ENCODE measurements at places on chromosomes 3 and 15.
A peak's percentile ranks its signal among the peaks of the same experiment; 100 is the strongest.

GRCh38 chr15:37819191-37819590 is 115.2 kb upstream of the TMCO5A start:
- DNase-seq, result no peak

DNA sequence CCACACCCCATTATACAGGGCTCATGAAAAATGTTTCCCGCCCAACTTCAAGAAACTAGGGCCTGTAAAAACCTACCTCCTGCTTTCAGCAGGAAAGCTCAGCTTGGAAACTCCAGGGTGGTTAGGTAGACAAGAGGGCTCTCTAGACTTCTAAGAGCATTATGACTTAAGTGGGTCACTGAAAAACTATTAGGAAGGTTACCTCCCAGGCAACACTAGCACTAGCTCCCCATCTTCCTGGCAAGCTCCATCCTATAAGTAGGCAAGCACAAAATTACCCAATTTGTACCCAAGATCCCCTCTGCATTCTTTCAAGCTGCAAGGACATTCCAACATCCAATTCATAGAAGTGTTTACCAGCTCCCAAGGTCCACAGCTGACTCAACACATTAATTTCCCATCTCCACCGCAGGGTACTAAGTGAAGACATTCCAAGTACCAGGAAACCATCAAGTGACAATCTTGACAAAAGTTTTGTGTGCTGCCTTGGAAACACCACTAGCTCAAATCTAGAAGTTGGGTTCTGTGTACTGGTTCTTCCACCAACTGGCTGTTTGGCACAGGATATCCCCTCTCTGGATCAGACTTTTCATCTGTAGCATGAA is 46.9 kb downstream of the WNT5A start:
- DNase-seq, result no peak

- DNase-seq, result no peak
Observed at GRCh38 chr15:48388016-48388851, 57.0 kb downstream of the DUT start.

DNA sequence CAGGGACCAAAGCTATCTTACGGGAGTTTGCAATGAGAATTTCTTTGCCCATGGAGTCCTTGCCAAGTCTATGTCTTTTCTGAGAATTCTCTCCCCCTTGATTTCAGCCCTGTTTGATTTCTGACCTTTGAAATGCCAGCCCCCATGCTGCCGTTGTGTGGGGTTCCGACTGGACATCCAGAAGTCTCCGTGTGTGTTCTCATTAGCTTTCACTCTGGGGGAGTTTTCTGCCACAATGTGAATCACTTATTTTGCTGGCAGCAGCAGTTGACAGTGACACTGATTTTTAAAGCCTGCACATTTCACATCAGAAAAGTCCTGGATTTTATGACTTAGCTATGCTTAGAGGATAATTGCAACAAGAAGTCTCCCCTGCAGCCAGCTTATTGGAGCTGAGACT is 98.4 kb upstream of the CTDSPL start:
- DNase-seq, result peak; percentile 58

DNA sequence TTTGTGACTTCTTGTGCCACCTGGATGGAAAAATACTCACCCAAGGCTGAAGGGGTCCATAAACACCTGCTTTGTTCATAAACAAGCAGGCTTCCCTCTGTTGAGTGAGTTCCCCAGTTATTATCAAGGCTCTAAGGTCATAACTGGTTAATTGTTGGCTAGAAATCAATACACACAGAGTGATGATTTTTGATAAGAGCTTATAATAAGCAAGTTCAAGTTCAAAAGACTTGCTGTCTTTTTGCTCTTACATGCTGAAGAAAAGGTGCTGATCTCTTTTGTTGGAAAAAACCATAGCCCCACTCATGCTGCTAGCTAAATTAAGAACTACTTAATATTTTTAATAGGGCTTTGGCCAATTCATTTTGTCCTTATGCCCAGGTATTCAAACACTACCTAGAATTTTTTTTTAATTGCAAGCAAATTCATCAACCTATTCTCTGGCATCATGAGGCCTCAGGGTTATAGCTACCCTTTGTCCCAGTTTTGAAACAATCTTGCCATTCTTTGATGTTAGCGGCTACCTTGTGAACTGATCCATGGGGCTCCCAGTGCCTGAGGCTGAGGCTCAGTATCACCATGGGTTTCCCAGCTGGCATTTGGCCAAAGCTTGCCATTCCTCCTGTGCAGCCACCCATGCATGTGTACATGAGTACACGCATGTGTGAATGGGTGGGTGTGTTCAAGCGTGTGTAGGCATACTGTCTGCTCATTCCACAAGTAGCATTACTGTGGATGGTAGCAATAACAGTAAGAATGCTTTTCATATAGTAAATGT is 127.6 kb upstream of the LPP start:
- DNase-seq, result peak; percentile 22

GRCh38 chr3:116872688-116873087 is 163.1 kb downstream of the TUSC7 start:
- no peak for DNase-seq

DNA sequence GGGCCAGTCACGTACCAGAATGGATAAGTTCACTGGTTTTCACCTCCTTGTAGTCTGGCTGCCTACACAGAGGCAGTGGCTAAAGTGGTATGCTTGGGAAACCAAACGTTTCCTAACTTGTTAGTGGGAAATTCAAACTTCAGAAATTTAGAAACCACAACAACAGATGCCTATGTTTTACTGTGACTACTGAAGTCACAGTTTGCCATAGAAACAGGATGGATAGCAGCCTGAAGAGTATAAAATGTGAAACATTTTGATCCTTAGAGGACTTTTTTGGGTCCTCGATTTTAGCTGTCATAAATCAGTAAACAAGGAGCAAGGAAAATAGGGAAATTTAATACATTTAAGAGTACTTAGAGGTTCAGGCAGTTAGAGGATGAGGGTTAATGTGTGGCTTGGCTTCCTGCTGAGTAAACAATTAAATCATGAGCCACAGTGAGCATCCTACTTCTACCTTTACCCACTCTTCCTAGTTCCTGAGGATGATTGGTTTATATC is 48.6 kb downstream of the CMSS1 start:
- peak; percentile 80 for DNase-seq

GRCh38 chr3:11240496-11240895 is 31.7 kb upstream of the ATG7 start:
- no peak for DNase-seq

DNA sequence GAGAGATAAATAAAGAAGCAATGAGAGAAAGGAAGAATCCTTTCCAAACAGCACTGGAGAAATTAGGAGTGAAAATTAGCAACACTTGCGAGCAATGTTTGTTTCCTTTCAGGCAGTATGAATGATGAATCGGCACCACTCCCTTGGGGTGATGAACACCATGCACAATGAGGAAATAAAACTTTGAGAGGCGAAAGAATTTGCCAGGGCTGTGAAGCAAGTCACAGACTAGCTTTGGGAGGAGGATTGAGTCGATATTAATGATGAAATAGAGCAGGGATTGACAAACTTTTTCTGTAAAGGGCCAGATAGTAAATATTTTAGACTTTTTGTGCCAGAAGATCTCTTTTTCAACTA is 237.7 kb downstream of the AGBL1 start:
- no peak for DNase-seq

GRCh38 chr3:153911116-153911515 is 210.1 kb upstream of the ARHGEF26 start:
- peak; percentile 41 for DNase-seq

DNA sequence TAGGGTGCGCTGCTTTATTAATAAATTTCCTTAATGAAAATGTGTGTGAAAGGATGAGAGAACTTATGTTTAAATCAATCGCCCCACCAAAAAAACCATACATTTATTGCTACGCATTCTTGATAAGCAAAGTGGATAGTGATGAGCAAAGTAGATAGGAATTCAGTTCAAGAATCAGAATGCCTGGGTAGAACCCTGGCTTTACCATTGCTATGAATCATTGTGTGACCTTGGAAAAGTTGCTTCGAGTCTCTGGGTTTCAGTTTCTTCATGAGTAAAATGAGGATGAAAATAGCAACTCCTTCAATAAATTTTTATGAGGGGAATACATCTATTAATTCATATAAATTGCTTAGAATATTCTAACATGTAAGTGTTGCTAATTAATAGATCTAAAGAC is 2.6 kb upstream of the ALCAM start:
- DNase-seq, result no peak

DNA sequence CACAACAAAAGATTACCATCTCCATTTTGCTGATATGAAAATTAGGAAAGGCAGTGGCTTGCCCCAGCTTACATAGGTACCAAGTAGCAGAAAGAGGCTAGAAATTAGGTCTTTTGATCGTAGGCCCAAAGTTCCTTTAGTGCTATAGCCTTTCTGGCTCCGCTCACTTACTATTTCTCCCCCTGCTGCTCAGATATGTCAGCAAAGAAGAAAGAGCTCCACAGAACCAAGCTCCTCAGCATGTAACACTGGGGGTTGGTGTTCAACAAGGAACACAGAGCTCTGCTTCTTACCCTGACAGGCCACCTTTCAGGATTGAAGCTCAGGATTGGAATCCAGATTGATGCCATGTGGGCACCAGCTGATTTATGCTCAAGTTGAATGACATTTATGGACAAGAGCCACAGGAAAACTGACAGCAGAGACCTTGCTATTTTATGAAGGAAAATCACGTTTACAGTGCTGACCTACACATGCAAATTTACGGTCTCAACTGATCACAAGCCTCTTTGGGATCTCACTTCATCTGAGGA is 6.1 kb upstream of the IL12A start:
- DNase-seq, result peak; percentile 31
